ENCODE measurements at places on chromosomes 5 and 9.

DNA sequence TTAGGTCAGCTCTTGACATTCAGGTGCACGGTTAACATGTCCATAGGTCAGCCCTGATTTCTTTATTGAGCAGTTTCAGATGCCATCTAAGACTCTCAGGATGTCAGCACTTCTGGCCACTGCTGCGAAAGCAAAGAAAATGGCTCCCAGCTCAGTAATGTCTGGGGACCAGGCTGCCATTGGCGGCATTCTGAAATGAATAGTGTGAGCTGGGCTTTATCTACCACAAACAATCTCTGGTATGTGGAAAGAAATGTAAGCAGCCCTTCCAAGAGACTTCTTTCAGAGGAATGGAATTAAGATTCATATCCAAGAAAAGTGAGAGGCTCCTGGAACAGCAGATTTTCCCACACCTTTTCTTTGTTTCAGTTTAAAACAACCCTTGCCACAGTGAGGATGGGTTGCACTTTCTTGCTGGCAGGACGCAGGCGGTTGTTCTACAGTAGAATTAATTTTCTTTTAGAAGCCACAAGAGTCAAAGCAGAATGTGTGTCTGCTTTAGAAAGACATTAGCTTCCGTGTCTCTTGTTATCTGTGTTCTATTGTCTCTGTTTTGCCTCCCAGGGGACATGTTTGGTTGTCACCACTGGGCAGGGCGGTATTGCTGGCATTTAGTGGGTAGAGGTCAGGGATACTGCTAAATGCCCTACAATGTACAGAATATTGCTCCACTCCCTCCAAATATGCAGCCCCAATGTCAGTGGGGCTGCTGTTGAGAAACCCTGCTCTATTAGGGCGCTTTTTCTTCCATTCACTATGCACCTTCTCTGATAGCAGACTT is 149.9 kb upstream of the ANKH start:
- DNase-seq: peak; percentile 84

GRCh38 chr5:147384346-147385193 is 125.3 kb downstream of the DPYSL3 start:
- no peak for DNase-seq

GRCh38 chr5:169307646-169308045 is 6.7 kb upstream of the SLIT3 start:
- DNase-seq: no peak

DNA sequence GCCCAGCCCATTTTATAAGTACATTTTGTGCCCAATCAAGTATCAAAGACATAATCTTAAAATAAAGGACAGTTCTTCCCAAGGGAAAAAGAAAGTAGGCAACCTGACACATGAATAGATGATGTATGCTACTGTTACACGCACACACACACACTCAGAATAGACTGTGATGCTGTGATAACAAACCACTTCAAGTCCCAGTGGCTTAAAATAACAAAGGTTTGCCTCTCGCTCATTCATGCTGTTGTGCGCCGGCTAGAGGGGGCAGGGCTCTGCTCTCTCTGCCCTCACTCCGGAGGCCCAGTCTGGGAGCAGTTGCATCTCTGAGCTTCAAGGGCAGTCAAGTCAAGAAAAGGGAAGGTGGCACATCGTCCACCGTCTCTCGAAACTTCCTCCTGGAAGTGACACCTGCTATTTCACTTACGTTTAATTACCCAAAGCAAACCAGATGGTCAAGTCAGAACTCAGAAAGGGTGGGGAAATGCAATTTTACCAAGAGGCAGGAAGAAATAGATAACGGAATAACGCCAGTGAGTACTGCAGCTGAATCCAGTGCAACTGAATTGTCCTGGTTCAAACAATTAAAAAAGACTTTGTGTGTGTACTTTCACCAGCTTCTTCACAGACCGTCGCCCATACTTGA is 43.3 kb downstream of the ANKRD33B start:
- DNase-seq: peak; percentile 54

GRCh38 chr9:7533376-7534090 is 266.0 kb downstream of the DMAC1 start:
- no peak for DNase-seq

DNA sequence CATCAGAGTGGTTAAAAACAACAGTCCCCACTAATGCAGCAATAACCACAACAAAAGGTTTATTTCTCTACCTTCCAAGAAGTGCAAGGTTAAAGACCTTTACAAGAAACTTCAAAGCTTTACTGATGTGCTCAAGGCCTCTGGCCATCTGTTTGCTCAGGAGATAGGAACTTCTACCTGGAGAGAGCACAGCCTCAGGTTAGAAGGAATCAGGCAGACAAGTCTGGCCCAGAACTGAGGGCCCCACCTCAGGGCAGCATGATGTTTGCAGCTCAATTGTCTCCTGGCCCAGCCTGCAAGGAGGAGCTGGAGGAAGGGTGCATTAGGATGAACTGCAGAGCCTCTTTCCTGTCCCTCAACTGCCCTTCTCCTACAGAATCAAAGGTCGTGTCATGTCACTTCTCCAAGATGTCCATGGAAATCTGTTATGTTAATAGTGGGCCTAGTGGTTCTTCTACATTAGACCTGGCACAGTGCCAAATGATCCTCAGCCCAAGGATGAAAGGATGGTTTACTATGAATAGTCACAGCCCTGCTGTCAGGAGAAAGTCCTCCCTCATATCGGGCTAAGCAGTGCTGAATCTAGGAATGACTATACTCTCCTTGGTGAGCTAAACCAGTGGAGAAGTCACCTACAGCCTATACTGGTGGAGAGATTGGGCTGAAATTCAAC is 98.9 kb upstream of the NTRK2 start:
- no peak for DNase-seq

DNA sequence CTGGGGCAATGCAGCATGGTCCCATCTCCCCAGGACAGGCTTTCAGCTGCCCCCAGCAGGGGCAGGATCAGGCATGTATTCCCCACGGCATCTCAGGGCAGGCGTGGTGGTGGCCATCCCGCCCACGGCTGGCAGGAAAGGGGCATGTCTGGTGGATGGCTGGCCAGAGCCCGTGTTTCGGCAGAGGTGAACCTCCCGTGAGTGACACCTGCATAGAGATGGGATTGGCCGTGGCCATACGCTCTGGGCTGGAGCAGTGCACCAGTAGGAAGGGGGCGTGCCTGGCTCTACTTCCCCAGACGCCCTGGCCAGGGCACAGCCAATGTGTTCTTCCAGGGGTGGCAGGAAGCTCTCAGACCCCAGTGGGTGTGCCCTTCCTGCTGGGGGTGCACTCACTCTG is 139.1 kb downstream of the ZNF354C start:
- no peak for DNase-seq

GRCh38 chr9:84374013-84374412 is 33.5 kb upstream of the SLC28A3 start:
- DNase-seq: no peak

GRCh38 chr5:173655196-173655797 is 38.8 kb upstream of the BOD1 start:
- DNase-seq: no peak

GRCh38 chr9:126844085-126844484 is 16.4 kb upstream of the ZBTB34 start:
- DNase-seq: peak; percentile 52

DNA sequence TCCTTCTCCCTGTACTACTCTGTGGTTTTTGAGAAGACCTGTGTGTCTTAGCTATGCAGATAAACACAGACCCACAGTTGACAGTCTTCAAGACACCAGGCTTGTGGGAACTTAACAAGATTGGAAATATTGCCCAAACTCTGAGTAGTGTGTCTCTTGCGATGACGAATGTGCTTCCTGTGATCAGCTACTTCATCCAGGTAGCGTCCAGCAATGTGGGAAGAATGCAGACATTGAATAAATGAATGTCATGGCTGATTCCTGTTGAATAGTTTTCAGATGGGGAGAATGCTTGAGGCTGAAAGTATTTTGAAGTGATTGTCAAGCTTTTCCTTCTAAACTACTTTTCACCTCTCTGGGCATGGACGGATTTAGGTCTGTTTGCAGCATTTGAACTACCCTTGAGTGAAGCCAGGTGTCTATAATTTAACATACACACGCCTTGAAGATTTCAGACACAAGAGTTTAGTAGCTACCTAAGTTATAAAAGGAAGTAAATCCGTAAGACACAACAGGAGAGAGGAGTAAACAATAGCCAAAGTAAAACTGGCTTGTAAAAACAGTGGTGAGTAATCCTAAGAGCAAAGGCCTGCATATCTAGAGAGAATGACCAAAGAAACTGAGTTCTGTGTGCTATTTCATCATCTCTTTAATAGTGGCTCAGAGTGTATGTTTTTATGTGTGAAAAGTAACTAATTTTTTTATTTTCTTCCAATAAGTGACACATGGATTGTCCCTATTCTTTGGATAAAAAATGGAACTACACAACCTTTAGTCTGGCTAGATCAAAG is 30.0 kb upstream of the ARL14EPL start:
- peak; percentile 10 for DNase-seq

- DNase-seq: no peak
Measured at GRCh38 chr5:82211855-82212572, 66.1 kb downstream of the RPS23 start.

GRCh38 chr9:123861086-123861755 is 68.7 kb downstream of the DENND1A start:
- no peak for DNase-seq

- DNase-seq: peak; percentile 51
Measured at GRCh38 chr5:78716206-78716605, 67.6 kb upstream of the LHFPL2 start.

DNA sequence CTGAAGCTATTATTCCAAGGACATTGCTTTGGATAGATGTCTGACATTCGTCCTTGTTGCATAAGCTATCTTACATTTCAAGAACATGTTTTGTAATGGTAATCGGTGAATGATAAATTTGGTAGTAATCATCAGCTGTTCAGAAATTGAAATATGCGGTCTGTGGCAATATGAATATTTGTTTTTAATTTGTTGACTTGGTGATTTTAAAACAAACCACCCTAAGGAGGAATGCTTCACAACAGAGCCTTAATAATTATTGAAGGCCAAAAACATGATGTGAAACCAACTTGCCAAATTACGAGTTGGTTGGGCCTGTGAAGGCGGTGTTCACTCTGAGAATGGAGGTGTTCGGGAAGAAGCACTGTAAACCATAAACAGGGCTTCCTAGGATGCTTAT is 149.7 kb upstream of the TUT7 start:
- no peak for DNase-seq

DNA sequence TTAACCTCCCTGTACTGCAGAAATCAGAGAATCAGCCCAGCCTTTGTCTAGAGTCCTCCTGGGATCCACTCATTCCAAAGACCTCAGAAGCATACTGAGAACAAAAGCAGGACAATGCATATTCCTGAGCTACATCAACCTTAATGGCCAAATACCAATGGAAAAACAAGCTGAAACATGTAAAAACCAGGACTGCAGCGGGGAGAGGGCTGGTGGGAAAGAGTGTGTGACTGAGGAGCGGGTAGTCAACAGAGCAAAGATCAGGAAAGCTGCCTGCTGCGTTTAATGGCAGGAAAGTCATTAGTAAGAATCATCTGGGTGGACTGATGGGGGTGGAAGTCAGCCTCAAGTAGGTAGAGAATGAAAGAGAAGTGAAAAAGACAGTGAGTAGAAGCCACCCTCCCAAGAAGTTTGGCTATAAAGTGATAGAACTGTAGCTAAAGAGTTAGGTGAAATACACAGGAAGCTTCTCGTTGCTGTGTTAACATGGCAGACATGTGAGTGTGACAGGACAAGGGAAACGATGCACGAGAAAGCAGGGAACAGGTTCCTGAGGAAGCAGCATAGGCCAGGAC is 88.1 kb downstream of the OTULIN start:
- no peak for DNase-seq

- DNase-seq: no peak
Measured at GRCh38 chr5:6585168-6585567, 47.7 kb downstream of the NSUN2 start.

DNA sequence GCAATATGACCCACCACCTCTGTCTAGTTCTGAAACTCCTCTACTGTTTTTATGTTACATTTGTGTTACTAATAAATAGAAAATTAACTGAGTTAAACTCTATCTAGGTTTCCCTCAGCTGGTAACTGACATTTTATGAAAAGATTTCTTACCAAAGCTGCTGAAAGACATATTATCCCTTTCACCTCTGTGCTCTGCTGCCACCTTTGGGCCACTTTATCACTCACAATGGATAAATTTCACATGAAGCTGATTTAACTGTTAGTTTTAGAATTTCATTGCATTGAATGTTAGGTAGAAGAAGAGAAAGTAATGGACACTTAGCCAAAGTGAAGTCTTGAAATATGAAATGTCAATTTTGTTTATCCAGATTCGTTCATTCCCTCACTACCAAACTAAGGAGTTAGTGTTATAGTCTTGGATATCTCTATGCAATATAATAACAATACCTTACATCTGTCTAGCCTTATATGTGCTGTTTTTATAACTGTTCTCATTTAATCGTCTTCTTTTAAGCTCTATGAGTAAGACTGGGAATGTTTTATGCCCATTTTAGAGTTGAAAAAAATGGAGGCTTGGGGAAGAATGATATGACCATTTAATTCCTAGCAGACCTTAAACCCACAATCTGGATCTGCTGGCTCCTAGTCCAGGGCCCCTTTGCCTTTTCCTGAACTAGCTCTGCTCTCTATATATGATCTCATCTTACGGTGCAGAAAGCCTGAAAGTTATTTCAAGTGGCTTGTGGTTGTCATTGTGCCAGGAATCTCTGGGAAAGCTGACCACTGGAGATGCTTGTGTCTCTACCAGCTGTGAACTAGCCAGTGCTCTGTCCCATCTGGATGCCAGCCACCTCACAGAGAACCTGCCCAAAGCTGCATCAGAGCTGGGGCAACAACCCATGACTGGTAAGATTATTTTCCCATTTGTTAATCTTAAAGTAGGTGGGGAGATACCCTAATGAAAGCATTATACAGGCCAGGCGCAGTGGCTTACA is 97.1 kb downstream of the GOLPH3 start:
- DNase-seq: peak; percentile 71

- DNase-seq: no peak
Measured at GRCh38 chr9:126838895-126839294, 21.5 kb upstream of the ZBTB34 start.

DNA sequence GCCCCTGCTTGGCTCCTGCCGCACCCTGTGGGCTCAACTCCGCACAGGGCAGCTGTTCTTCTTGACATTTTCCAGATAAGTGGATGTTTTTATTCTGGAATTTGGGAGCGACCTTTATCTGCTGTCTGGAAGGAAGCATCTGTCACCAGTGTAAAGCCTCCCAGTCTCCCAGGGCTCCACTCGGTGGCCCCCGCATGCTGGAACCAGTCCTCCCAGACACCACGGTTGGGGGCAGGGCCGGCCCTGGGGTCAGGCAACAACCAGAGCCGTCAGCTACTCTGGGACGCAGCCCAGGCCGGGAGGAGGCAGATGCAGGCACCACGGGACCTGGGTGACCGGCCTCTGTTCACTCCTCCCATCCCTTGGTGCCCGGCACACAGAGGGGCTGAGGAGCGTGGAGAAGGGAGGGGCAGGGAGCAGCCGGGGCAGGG is 92.8 kb upstream of the ADAMTS2 start:
- DNase-seq: no peak

GRCh38 chr9:124526174-124526573 is 19.0 kb upstream of the NR5A1 start:
- no peak for DNase-seq
